ENCODE measurements at places on chromosomes 5 and 9. TPM values are rescaled to one million over a fixed set of nuclear protein-coding genes. Genes with fewer than 3 reads are reported as not detected.

The PCDHA11 gene
- 0.51 TPM for total RNA-seq

DNA sequence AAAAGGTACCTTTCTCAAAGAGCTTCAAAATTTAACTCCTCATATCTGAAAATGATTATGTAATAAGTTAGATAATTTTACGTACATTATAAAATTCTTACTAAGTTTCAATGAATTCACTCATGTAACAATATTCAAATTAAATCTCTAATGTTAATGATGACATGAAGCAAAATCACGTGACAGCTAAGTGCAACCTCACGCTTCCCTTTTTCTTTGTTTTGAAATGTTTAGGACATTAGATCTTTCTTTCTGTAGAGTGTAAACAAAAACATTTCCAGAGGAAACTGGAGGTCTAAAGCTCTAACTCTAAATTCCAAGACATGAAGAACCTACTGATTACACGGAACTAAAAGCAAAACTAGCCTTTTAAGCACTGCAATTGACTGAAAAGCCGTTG lies 227.3 kb upstream of the TBCA start:
- DNase-seq, result no peak

DNA sequence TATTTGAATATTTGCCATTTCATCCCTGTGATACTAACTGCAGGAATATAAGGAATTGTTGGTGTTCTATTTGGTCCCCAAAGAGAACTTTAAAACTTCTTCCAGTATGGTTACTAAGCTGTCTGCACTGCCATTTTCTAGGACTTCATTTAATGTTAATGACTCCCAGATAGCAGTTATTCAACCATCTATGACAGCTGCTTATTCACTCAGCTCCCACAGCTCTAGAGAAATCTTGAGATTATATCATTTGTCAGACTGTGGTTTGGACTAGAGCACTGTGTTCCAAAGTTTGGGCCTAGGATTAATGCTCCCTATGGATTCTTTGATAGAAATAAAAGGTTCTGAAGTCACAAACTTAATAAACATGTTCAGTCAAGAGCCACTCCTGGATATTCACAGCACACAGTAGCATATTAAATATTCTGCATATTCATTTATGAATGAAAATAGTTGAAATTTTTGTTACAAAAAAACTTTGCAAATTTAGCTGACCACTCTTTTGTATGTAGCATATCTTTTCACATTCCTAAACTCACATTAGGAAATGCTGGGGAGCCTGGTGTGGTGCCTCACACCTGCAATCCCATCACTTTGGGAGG lies 173.7 kb downstream of the NFIB start:
- no peak for DNase-seq

The CNTFR gene
- total RNA-seq, result 6.2 TPM

GRCh38 chr9:120390637-120391190 lies 189.3 kb downstream of the CDK5RAP2 start:
- no peak for DNase-seq

The PRR16 gene
- total RNA-seq, result 5.2 TPM

- DNase-seq, result no peak
These were observed 825 bp downstream of the LRRC14B start for GRCh38 chr5:191949-192690.

The ACER2 gene
- total RNA-seq, result 1.7 TPM

- no peak for DNase-seq
These were observed 53.4 kb upstream of the TMC1 start for GRCh38 chr9:72467766-72468738.

DNA sequence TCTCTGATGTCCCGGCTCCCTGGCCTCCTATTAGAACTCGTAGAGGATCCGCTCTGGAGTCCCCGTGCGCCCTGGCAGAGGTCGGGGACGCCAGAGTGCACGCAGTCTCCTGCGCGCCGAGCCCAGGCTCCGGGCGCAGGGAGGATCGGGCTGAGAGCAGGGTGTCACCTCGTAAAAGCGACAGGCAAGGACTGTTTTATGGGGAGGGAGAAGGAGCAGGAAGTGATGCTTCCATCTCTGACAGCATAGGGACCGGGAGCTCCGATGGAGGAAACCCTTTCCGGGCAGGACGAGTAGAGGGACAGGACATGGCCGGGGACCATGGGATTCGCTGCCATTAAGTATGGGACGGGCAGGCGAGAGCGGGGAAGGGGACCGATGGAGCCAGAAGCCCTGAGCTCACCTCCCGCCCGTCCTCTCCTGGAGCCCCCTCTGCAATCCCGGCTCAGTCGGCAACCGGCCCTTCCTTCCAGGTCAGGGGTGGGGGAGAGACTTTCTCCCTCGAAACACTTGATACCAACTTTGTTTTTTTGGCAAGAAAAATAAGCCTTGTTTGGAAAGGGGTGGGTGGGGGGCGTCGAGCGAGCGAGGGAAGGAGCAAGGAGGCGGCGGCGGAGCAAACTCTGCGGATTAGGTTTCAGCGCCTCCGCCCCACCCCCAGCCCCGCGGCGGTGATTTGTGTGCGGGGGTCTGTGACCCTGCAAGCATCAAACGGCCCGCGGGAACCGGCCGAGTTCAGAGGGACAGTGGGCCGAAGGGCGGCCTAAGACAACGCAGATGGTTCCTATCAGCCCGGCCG lies 12.6 kb downstream of the LMX1B start:
- DNase-seq, result peak; percentile 23

- no peak for DNase-seq
These were observed 15.2 kb downstream of the CSNK1G3 start for GRCh38 chr5:123527190-123527589.

DNA sequence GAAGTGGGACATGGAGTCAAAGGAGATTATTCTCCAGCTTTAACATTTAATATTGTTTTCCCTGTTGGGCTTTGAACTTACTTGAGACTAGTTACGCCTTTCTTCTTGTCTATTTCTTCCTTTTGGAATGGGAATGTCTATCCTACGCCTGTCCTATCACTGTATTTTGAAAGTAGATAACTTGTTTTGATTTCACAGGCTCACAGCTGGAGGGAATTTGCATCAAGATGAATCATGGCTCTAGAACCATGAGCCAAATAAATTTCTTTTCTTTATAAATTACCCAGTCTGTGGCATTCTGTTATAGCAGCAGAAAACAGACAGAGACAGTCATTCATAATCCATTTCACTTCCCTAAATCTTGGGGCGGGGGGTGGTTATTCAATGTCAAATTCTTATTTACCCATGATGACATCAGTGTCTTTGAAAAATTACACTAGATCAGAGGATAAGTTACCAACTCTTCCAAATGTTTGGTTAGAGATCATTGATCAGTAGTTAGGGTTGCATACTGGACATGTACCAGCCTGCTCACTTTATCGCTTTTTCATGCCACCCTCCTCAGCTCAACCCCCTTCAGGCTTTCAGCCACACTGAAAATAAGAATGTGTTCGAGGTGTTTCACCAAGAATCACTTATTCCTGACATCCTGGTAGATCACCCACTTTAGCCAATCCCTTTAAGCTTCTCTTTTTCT lies 419.6 kb upstream of the PIK3R1 start:
- no peak for DNase-seq

GRCh38 chr5:169121630-169122420 lies 179.1 kb downstream of the SLIT3 start:
- no peak for DNase-seq

The MRPL50 gene
- total RNA-seq, result 29.2 TPM

GRCh38 chr5:138985683-138986082 lies 110.5 kb upstream of the LRRTM2 start:
- no peak for DNase-seq

The PCYOX1L gene
- total RNA-seq, result 8.1 TPM

The AMBP gene
- not detected for total RNA-seq
